Fibroblast of skin of scalp (primary cell): ENCODE measurements at places on chromosomes 13 and 19.

DNA sequence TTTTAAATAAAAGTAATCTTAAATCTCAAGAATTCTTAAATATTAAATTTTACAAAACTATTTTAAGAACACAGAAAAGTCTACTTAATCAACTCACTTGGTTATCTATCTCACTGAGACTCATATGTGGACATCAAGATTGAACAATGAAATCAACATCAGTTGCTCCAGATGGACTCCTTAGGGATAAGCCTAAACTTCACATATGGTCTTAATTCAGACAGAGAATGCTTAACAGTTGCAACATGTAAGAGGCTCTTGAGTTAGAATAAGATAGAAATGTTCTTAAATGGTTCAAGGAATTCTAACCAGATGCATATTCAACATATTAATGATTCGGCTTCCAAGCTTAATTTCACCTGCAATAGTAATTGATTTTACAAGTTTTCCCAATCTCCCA lies 1730.9 kb downstream of the PCDH9 start:
- DNase-seq: peak; percentile 44

DNA sequence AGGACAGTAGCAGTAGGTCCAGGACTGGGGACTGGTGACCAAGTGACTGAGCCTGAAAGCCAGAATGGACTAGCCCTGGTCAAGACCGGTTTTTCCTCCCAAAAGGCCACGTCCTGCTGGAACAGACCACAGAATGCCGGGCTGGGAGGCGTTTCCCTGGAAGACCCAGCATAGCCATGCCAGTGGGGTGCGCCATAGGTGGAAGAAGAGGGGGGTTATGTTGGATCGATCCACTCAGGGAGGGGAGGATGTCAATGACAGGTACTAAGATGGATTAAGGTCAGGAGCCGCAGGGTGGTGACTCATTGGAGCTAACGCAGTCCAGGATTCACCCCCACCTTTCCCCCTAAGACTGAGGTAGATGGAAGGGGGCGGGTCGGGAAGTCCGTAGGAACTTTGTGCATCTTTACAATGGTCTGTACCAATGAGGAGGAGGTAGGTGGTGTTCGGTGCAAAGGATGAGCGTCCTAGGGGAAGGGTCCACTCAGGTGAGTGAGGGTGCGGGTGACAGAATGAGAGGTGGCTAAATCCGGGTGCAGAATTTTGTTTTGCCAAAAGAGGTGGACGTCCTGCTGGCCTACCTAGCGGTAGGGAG lies 21.0 kb downstream of the VASP start:
- DNase-seq: no peak

DNA sequence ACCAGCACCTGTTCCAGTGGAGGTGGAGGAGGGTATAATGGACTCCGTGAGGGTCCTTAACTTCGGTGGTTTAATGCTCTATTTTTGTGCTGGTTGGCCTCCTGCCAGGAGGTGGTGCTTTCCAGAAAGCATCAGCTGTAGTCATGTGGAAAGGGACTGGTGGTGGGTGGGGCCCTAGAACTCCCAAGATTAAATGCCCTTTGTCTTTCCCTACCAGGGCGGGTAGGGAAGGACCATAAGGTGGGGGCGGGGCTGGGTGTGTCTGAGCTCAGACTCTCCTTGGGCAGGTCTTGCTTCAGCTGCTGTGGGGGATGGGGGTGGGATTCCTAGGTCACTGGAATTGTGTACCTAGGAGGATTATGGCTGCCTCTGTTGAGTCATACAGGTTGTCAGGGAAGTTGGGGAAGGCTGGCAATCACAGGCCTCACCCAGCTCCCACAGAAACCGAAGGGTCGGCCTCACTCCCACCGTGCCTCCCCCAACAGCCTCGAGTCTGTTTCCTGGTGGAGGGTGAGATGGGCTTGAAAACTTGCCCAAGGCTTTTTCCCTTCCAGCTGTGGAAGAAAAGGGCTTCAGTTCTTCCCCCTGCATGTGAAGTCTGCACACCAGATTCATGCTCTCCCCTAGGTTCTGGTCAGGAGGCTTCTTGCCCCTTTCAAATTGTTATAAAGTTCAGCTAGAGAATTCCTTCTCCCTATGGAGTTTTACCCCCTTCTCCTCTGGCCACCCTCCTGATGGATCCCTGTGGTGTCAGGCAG lies 60.3 kb upstream of the CLDN10 start:
- DNase-seq: no peak

DNA sequence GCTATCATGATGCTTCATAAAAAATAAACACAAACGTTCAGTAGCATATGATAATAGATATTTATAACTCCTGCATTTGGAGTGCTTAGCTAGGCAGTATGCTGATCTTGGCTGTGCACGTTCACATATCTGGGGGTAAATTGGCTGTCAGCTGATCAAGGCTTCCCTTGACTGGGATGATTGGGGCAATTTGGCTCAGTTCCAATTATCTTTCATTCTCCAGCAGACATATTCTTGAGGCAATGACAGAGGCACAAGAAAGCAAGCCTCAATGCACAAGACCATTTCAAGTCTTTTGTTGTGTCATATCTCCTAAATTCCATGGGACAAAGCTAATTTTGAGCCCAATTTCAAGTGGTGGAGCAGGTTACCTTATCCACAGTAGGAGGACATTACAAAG lies 142.0 kb downstream of the DLEU7 start:
- no peak for DNase-seq

DNA sequence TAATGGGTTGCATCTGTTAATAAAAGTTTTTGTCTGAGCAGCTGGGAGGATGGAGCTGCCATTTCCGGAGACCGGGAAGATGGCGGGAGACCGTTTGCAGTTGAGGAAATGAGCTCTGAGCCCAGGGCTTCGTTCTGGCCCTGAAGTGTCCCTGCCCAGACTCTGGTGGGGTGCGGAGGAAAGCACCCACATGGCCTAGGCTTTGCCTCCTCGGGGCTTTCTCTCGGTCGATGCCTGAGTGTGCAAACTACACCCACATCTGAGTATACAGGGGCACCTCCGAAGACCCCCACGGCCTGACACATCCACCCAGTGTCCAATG lies 15.6 kb upstream of the NANOS3 start:
- no peak for DNase-seq

GRCh38 chr19:1533510-1534150 lies 9.8 kb downstream of the PLK5 start:
- no peak for DNase-seq

DNA sequence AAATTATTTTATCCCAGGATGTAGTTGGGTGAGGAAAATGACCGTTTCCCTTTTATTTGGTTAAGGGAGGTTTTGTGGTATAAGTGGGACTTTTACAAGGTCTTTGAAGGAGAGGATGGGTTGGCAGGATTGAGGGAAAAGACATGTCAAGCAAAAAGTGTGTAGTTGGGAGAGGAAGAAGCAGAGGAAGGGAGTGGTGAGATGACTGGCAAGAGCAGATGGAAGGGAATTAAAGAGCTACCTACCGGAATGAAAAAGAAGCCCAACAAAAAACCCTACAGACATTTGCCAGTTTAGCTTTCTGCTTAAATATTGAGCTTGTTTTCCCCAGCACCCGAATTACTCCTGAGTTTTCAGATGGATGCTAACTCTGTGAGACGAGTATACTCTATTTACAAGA lies 19.6 kb downstream of the FRY start:
- DNase-seq: no peak

- peak; percentile 94 for DNase-seq
Measured at GRCh38 chr19:45424191-45425058, 708 bp upstream of the ERCC1 start.

DNA sequence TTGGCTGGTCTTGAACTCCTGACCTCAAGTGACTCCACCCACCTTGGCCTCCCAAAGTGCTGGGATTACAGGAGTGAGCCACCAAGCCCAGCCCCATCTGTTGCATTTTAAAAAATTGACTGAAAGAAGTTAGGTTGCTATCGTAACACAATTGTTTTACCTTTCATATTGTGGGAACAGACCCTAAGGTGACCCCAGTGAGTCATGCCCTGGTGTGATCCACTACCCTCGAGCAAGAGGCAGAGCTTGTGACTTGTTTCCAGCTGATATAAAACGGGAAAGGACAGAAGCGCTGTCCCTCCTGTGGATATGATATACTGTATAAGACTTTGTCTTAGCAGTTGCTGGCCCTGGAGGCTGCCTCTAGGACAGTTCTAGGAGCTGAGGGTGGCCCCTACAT lies 308.6 kb downstream of the HS6ST3 start:
- DNase-seq: no peak

DNA sequence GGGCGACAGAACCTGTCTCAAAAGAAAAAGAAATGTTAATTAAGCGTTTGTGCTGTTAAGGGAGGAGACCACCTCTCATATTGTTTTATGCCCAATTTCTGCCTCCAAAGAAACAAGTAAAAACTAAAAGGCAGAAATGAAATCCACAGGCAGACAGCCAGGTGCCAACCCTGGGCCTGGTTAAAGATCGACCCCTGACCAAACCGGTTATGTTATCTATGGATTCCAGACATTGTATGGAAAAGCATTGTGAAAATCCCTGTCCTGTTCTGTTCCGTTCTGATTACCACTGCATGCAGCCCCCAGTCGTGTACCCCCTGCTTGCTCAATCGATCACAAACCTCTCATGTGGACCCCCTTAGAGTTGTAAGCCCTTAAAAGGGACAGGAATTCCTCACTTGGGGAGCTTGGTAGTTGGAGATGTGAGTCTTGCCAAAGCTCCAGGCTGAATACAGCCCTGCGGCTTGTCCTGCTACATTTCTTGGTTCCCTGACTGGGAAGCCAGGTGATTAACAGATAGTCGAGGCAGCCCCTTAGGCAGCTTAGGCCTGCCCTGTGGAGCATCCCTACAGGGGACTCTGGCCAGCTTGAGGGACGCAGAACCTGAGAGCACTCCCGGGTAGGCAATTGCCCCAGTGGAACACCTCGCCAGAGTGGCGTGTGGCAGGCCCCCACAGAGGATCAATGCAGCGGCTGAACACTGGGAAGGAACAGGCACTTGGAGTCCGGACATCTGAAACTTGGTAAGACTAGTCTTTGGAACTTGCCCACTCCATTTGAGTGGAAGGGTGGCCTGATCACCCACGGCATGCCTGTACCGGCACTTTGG lies 748 bp upstream of the ZNF552 start:
- DNase-seq: no peak

- DNase-seq: no peak
Measured at GRCh38 chr13:25686831-25687470, 315.2 kb downstream of the ATP8A2 start.

- DNase-seq: no peak
Measured at GRCh38 chr19:52533901-52534300, 6.4 kb downstream of the ZNF808 start.

- DNase-seq: no peak
Measured at GRCh38 chr13:98657506-98658085, 80.7 kb upstream of the STK24 start.

DNA sequence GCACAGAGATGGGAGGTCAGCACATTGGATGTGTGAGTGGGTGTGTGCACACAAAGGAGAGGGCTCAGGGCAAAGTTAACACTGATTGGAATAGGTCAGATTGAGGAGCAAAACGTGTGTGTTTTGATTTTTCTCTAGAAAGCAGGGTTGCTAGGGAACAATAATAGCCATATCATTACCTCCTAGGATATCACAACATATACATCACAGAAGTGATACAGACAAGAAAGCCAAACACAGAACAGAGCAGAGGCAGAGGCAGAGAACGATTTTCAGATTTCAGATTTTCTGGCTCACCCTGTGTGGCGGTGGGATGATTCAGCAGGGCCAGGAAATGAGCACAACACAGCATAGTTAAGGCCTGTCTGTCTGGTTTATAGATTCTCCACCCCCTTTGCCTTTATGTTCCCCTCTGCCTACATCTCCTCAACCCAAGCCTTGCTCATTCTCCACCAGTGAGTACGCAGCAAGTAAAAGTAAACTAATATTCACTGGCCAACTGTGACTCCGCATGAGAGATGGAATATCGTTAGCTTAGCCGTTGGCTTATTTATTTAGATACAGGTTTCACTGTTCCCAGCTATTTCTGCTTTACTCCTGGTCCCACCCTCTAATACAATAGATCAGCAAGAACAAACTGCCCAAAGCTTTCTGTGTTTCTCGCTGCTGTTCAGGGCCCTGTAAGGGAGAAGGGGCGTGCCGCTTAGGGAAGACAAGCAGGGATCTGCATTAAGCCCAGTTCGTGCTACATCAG lies 182.7 kb upstream of the TSC22D1 start:
- DNase-seq: peak; percentile 84

DNA sequence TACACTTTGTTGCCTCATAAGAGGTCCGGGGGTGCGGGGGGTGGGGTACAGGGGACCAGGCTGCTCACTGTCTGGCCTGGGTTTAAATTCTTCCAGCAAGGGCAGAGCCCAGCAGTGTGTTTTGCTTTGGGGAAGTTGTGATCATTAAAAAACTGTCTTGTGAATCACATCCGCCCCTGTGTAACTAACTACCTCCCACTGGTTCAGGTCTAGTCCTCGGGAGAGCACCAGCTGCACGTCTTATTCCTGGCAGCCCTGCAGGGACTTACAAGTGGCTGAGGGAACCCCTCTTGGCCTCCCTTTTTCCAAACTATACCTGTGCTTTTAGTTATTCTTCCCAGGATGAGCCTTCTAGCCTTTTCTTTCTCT lies 127.5 kb downstream of the SIPA1L3 start:
- DNase-seq: no peak

GRCh38 chr19:48895226-48895625 lies 3.3 kb downstream of the TULP2 start:
- no peak for DNase-seq
